ENCODE measurements at places on chromosomes 1 and 21. TPM values are rescaled to one million over a fixed set of nuclear protein-coding genes. Genes with fewer than 3 reads are reported as not detected.

TMCC2 gene
- 3.4 TPM for total RNA-seq

PTPN22 gene
- 82.9 TPM for total RNA-seq

ITLN2 gene
- not detected for total RNA-seq

NR5A2 gene
- total RNA-seq, result not detected

GUCA2A gene
- total RNA-seq, result not detected

PTGFR gene
- not detected for total RNA-seq

XCL1 gene
- total RNA-seq, result 27.1 TPM

BCL2L15 gene
- 2.9 TPM for total RNA-seq

CYP4X1 gene
- not detected for total RNA-seq

ALG6 gene
- total RNA-seq, result 23.0 TPM

FAM110D gene
- total RNA-seq, result not detected

TEX38 gene
- total RNA-seq, result not detected

WDR64 gene
- 0.58 TPM for total RNA-seq

Measured in activated naive CD8-positive, alpha-beta T cell treated with anti-CD3 and anti-CD28 coated beads, Interleukin-2, amount 10 ng/mL, durations not matched to agents 7 days and 5 days (primary cell).